Left forelimb (tissue), 1 donor: ENCODE measurements at places on chromosomes 7 and 10.

GRCh38 chr7:101164071-101164840 lies 1.1 kb downstream of the VGF start:
- no peak for DNase-seq

- no peak for DNase-seq
Measured at GRCh38 chr10:116659049-116659670, 38.4 kb downstream of the PNLIPRP2 start.

DNA sequence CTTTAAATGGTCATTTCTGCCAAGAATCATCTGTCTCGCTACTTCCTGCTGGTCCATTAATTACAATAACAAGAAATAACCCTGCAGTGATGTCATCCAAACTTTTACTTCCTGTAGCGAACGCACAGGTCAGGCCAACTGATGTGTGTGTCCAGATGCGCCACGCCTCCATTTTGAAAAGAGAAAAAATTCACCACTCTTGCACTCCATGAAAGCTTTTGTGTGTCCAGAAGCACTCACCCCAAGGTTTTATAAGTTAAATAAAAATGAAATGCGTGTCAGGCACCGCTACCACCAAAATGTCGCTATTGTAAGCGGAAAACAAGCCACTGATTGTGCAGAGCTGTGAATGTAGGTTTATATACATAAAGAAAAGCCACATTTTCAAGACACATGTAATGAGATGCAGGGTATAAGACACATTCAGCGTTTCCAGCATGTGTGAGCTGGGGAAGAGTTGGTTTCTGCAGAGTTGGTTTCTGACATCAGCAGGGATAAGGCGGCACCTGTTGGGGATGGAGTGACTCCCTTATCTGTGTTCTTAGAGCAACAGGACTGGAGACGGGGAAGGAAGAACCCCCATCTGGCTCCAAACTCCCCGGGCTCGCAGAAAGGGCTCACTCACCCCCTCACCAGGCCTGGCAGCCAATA lies 83.3 kb downstream of the CTBP2 start:
- no peak for DNase-seq

DNA sequence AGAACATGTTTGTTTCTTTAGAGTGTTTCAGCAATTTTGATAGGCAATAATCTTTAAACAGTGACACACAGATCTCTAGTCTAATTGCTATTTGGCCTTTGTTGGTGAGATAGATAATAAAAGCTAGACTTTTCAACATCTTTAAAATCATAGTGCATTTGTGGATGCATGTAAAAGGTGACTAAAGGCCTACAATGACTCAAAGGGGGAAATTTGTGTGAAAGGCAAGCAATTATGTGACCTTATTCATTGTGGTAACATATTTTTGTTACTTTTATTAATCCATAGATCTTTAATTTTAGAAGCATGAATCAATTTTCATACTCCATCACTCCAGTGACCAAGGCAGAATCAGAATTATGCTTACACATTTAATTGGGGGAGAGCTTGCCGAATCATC lies 299.7 kb downstream of the DGKB start:
- DNase-seq: no peak

DNA sequence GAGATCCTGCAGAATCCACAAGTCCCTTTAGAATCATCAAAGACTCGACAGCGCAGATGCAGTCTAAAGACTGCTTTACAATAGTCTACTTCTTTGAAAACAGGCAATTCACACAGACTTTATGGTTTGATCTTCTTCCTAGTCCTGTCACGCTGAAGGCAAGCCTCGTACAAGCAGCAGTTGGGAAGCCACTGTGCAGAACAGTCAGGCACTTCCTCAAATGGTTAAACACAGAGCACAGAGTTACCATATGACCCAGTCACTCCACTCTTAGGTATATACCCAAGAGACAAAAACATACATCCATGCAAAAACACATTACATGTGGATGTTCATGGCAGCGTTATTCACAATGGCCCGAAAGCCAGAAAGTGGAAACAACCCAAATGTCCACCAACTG lies 41.4 kb downstream of the LRRC20 start:
- no peak for DNase-seq

DNA sequence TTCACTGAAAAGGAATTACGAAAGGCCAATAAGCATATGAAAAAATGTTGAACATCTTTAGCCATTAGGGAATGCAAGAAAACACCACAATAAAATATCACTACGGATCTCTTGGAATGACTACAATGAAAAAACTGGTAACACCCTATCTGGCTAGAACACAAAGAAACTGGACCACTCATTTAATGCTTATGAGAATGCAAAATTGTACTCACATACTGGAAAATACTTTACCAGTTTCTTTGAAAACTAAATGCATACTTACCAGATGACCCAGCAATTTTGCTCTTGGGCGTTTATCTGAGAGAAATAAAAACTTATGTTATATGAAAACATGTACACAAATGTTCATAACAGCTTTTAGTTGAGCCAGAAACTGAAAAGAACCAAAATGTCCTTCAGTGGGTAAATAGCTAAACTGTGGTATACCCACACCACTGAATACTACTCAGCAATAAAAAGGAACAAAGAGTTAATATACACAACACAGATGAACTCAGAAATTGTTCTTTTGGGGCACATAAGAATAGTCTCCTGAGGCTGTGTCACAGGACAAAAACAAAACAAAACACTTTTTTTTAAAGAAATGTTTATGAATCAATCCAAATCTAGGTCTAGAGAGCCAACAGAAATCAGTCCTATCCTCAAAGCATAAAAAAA lies 23.5 kb downstream of the CNOT4 start:
- DNase-seq: no peak

GRCh38 chr7:74009719-74010118 lies 18.3 kb upstream of the ELN start:
- DNase-seq: no peak

DNA sequence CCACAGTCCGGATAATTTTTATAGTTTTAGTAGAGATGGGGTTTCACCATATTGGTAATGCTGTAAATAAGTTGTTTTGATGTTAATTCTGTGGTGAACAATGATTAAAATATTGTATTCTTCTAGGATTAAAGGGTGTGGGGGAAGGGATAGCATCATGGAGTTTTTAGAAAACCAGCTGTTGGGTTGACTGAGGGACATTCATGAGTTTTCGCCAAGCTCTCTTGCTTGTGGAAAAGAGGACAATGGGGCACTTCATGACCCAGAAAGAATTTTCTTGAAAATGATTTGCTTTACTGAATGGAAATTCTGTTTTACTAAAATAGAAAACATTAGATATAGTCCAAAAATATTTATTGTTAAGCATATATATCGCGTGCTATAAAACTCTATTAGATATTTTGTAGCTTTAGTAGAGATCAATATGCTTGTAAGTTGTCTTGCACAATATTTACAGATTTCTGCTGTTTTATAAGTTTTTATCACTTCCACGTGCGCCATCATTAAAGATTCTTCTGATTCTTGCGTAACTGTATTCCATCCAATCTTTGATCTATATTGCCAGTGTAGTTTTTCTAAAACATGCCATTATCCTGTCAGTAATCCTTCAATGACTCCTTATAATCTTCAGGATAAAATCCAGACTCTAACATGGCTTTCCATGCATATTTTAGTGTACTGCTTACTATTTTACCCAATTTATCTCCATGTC lies 41.8 kb downstream of the LCOR start:
- no peak for DNase-seq

DNA sequence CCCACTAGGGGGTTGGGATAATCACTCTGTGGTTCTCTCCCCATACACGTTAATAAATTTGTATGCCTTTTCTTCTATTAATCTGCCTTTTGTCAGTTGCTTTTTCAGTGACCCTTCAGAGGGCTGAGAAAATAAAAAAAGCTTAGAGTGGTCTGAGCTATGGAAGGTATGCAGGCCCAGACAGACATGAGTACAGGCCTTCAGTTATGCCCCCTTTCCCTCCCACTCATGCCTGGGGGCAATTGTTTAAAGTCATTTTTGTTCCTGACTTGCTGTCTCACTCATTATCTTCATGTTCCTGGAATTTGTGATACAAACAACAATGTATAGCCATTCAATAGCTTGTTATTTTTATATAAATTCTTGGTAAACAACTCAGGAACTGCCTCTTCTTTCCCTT lies 170.8 kb downstream of the AKR1D1 start:
- DNase-seq: no peak

DNA sequence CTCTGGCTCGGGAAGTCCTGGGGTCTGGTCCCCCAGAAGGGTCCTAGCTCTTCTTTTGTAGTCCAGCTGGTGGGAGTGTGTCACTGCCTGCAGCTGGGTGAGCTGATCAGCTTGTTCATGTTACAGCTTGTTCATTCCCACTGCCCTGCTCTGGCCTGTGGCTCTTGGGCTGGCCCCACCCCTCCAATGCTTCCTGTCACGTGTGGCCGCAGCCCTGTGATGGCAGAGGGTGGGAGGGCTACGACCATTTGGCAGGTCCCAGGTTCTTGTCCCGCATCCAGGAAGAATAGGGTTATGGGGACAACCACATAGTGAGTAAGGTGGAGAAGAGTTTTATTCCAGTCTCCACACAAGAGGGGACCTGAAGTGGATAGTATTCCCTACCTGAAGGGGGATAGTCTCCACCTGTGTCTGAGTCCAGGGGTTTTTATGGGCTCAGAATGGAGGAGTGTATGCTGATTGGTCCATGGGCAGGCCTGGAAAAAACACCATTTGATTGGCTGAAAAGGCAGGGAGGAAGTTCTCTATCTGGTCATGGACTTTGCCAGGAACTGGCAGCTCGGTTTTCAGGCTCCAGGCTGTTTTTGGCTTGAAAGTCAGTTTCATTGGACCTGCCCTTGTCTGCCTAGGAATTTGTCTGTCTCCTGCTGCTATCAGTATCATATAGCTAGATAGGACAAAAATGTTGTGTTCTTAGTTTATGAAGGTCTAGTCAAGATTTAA lies 13.1 kb downstream of the SDHAF3 start:
- DNase-seq: no peak

- no peak for DNase-seq
Measured at GRCh38 chr10:11824825-11825224, 1.7 kb downstream of the PROSER2 start.

DNA sequence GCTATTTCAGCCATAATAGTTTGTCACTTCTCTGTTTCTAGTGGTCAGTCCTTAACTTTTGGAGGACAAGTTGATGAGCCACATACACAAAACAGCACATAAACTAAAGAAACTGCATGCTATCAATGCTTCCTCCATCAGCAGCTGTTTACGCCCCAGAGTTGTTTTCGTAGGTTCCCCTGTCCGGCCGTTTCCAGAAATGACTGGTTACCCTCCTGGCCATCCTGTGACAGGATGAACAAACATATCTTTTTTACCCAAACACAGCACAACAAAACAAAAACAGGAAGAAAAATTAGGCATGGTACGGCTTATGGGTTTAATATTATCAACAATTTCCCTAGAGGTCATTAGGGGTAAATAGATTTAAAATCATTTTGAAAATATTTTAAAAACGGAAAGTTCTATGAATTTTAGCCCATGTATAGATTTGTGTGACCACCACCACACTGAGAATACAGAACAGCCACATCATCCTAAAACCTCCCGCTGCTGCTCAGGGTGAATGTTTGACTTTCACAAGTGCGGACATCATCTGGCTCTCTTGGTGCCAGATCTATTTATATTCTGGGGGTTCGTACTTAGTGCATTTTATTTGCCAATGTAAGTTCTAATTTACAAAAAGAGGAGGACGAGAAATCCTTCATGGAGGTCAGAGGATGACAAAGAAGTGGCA lies 74.8 kb downstream of the HIPK2 start:
- DNase-seq: no peak

GRCh38 chr7:125423458-125424155 lies 494.0 kb upstream of the POT1 start:
- no peak for DNase-seq

GRCh38 chr7:47726047-47726726 lies 144.3 kb upstream of the TNS3 start:
- no peak for DNase-seq

DNA sequence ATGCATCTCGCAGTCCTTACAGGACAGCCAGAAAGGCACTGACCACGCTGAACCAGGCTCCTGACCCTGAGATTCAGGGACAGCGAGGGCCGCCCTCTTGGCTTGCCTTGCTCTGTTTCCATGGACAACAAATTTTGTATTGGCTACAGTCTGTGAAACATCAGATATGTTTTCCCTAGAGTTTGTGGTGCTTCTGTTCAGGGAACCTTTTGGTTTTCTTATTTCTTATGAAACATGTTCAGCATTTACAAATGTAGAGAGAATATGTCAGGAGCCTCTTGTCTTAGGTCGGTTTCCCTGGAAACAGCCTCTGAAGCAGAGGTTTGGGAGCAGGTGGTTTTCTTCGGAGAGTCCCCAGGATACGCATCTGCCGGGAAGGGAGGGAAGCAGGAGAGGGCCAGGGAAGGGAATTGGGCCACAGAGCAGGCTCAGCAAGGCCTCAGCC lies 260.1 kb downstream of the CCDC3 start:
- DNase-seq: no peak

DNA sequence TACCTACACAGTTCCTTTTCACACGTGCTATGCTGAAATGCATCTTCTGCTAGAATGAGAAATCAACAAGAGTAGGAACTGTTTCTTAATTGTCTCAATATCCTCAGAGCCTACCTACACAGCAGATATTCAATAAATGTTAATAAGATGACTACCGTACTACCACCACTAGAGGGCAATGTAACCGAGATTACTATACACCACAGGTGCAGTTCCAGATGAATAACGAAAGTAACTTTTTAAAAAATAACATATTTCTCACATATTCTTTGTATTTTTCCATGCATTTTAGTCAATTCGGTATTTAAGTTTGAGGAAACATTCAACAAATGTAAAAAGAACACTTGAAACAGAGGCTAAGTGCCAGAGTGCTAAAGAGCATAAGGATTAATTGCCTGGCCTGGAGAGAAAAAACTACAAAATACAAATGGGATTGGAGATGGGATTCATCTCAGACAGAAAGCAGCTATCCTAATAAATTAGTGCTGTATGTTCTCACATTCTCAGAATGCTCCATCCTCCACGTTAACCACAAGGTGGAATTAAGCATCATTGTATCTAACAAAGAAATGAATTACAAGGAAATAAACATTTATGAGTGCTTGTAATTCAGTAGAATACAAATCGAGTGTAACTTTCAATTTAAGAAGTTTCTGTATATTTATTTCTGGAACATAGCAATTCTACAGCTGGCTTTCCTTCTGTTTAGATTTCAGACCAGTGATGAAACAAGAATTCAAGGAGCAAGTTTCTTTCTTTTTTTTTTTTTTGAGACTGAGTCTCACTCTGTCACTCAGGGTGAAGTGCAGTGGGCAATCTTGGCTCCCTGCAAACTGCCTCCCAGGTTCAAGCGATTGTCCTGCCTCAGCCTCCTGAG lies 20.3 kb upstream of the HECTD2 start:
- DNase-seq: no peak

DNA sequence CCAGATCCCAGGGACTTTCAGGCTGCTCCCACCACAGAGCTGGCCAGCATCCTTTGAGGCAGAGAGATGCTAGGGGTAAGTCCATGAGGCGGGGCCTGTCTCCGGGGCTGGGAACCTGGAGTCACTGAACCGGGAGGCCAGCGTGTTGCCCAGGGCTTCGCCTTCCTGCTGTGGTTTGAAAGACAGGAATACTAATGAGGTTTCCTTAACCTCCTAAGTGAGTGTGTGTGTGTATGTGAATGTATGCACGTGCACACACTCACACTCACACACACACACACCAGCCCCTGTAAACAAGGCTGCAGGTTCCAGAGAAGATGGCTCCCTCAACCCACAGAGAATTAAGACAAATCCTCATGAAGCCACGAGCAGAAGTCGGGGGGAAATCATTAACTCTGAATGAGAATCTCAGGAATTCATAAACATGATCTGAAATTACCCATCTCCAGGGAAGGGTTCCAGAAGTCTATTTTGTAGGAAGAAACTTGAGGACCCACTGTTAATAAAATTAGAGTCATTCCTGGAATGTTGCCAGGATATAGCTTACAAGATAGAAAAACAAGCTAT lies 20.3 kb upstream of the PFKP start:
- no peak for DNase-seq

GRCh38 chr7:97580205-97580604 lies 151.7 kb upstream of the TAC1 start:
- DNase-seq: no peak
